ENCODE measurements at places on chromosomes 12 and 14.

DNA sequence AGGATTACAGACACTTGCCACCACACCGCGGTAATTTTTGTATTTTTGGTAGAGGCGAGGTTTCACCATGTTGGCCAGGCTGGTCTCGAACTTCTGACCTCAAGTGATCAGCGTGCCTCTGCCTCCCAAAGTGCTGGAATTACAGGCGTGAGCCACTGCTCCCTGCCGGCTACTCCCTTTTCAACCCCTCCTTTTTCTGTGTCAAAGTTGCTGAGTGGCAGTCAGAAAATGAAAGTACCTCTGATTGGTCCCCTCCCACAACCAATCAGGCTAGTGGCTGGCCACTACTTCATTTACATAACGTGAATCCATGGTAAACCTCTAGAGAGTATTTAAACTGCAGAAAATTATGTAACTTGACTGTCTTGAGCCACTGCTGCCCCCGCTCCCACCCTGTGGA lies 5.9 kb downstream of the RESF1 start:
- no peak for DNase-seq

DNA sequence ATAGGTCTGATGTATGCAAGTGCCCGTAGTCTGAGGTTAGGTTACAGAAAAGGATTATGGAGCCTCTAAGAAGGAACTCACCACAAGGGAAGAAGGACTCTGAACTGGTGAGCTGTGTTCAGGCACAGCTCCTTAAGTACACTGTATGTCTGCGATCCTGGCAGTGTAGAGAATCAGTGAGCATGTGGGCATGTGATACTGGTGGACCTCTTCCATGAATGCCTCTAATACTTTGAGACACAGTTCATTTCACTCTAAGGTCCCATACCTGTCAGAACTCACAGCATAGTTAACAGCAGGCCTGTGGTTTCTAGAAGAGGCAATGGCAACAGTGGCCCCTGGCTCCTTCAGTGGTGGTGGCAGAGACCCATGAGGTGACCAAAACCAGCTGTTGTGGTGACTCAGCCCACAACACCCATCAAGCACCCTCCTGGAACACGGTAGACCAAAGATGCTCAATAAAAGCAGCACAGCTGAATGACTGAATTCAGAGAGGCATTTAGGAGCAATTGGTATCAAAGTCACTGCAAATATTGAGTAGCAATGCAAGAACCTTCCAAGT lies 6.9 kb upstream of the OR6J1 start:
- DNase-seq: peak; percentile 54

- DNase-seq: no peak
Observed at GRCh38 chr14:95683793-95684192, 2.4 kb upstream of the TCL1B start.

- no peak for DNase-seq
Observed at GRCh38 chr12:4991373-4991772, 52.3 kb upstream of the KCNA5 start.

DNA sequence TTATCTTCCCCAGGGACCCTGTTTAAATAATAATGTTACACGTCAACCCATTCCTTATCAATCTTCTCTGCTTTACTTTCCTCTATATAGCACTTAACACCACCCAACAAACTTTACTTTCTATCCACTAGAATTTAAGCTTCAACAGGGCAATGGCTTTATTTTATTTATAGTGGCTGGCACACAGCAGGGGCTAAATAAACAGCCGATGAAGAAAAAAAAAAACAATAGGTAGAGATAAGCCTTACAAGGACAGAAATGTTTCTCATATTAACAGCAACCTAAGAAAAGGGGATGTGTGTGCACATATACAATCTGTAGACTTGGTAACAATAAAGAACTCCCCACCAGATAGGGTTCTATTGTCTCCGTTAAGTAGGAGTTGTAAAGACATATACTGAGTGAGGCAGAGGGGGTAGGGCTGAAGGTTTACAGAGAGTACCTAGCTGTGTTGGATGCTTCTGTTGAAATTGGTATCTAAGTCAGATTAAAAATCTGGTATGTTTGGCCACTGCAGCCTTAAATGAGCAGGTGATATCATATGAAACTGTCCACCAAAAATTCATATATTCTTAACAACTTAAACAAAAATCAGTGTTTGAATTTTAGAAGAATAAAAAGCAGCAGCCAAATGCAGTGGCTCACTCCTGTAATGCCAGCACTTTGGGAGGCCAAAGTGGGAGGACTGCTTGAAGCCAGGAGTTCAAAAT lies 24.7 kb upstream of the AP4S1 start:
- DNase-seq: no peak

GRCh38 chr12:69569236-69569635 lies 16.0 kb upstream of the CCT2 start:
- no peak for DNase-seq

- no peak for DNase-seq
Observed at GRCh38 chr12:63989301-63989845, 144.9 kb downstream of the SRGAP1 start.

GRCh38 chr12:6218347-6218925 lies 18.2 kb downstream of the CD9 start:
- no peak for DNase-seq
